NCI-H1092 treated with DMSO at 0.1 percent for 48 hours (cell line): ENCODE measurements at places on chromosomes 3 and 15.
A peak's percentile ranks its signal among the peaks of the same experiment; 100 is the strongest.

DNA sequence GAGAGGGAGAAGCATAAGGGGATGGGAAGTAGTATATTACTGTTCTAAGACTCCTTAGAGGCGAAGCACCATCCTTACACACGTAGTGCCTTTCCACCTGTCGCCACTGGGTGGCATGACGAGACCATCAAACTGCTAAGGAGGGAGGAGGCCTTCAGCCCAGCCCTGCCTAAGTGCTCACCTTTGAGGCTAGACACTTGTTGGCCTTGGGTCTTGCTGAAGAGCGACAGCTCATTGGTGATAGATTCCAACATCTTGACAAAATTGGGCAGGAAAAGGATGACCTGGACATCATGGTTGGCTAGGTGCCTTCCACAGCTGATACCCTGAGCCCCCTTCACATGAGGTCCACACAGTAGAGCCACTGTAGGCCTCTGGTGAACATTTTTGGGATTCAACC, 19.6 kb downstream of the CLK3 start:
- DNase-seq = peak; percentile 22

DNA sequence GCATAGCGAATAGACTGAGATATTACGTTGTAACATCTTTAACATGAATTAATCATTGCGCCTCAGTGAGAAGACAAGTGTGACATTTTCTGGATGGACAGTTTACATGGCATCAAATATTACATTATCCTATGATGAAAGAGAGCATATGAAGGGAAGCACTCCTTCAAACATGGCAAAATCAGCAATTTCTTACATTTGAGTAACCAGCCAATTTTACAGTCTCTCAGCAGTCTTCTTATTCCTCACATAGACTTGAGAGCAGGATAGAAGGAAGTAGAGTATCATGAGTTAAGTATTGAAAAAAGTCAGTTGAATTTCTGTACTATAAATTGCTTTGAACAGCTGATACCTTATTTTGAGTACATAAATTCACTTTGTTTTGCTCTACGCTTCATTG, 38.9 kb downstream of the FANCI start:
- DNase-seq = no peak

DNA sequence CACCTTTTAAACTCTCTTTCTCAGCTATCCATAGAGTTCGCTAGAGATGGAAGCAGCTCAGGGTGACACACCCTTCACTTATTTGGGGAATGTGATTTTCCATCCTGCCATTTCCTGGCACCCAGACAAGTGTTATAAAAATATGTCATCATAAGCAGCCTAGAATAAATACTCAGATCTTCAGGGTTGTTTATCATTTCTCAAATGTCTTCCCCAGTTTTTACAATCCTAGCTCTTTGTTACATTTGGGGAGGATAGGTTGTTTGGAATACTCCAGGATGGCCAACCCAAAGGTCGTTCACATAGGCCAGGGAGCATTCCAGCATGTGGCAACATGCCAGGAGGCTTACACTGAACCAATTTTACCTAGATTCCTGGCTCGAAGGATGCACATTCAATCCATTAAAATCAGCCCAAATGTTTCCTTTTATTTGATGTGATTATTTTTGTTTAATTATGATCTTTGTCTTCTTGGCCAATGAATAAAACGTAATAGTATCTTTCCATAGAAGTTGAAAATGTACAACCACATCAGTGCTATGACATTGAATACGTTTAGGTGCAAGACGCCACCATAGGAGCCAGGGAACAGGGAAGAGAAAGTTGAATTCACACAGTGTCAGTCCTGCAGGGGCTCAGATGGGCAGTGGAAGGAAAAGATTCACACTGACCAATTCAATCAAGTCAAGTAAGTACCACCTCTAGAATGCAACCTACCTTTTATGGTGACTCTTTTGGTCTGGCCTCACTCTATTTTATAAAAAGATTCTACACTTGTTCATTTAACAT, 537.7 kb upstream of the MDFIC2 start:
- DNase-seq = no peak

GRCh38 chr3:21390856-21391255, 360.2 kb downstream of the ZNF385D start:
- no peak for DNase-seq

DNA sequence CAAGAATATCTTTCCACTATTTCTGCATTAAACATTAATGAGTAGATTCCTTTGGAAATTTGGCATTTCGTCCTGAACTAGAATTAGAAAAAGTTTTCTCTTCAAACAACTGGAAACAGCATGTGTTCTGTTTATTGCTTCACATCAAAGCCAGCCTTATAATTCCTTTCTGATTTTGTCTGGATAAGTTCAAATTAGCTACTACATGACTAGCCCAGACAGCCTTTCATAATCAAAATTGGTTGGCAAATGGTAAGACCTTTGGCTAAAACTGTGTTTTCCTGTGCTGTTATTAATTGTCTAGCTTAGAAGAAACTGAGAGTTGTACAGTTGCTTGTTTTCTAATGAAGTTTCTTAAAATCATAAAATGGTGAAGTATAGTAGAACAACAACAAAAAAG, 52.7 kb upstream of the P3H2 start:
- DNase-seq = no peak

DNA sequence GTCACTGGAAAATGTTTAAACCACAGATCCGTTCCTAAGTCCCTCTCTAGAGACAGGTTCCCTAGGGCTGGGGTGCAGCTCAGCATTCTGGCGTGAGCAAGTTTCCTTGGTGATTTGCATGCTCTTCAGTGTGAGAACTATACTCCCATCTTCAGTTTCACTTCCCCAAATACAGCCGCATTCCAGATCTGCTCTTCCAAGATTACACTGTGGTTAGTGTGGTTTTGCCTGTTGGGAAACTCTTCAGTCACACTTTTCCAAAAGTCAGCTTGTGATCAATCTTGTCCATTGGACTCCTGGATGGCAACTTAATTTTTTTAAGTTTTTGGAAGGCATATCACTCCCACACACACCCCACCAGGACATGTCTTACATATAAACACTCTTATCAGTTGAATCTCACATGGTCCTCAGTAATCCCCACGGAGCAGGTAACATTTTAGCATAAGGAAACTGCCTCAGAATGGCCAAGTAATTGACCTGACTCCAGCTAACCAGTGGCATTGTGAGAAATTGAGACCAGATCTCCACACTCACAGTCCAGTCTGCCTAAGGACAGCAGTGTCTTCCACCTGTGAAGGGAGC, 33.5 kb upstream of the PTPN23 start:
- no peak for DNase-seq

GRCh38 chr3:160092760-160093159, 104.1 kb downstream of the IL12A start:
- no peak for DNase-seq

GRCh38 chr3:4525560-4526223, 32.5 kb downstream of the ITPR1 start:
- no peak for DNase-seq

GRCh38 chr3:55245351-55245750, 241.8 kb downstream of the WNT5A start:
- DNase-seq = no peak

GRCh38 chr3:123068601-123069381, 2.0 kb downstream of the PDIA5 start:
- peak; percentile 6 for DNase-seq

DNA sequence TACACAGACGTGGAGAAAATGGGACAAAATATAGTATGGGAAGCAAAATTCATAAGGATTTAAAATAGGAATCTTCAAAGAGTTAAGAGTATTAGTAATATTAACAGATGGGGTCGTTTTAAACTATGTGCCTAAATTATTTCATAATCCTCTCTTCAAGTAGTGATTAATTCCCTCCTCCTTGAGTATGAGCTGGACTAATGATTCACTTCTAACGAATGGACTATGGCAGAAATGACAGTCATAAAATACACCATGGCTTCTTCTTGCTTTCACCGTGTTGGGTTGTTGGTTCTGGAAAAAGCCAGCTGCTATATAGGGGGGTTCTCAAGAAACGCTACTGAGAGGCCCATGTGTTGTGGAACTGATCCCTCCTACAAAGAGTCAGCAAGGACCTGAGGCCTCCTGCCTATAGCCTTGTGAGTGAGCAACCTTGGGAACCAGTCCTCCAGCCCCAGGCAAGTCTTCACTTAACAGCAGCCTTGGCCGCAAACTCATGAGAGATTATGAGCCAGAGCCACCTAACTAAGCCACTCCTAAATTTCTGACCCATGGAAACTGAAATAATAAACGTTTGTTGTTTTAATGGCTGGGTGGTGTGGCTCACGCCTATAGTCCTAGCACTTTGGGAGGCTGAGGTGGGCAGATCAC, 64.8 kb upstream of the ABHD2 start:
- DNase-seq = no peak

- DNase-seq = peak; percentile 5
Measured at GRCh38 chr3:120182613-120183511, 88.6 kb upstream of the GSK3B start.

- DNase-seq = no peak
Measured at GRCh38 chr3:9690451-9691450, 12.9 kb upstream of the CPNE9 start.

- DNase-seq = no peak
Measured at GRCh38 chr3:49876567-49876966, 6.9 kb upstream of the CAMKV start.

GRCh38 chr15:51726302-51727073, 11.0 kb downstream of the LYSMD2 start:
- no peak for DNase-seq

DNA sequence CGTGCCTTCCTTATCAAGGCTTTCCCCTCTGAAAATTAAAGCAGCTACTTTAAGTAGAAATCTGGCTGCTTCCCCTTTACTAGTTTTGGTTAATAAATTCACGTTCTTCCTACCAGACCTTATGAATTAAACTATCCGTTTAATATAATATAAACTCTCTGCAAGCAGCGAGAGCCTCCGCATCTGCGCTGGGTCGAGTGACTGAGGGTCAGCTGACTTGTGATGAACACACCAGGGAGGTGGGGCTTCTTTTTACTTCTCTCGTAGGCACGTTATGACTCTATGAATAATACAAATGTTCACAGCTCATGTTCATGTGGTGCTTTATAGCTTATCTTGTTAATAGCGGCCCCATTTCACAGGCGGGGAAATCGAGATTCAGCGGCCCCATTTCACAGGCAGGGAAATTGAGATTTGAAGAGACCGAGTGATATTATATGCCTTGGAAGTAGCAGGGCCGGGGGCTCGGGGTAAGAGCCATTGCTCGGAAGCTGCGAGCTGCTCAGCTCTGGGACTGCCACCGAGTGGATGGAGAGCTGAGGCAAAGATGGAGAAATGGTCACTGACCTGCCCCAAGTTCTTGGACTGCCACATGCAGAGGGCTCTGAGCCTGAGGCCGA, 8.3 kb downstream of the MUC4 start:
- DNase-seq = no peak

- no peak for DNase-seq
Measured at GRCh38 chr3:162165346-162165745, 668.7 kb downstream of the OTOL1 start.

DNA sequence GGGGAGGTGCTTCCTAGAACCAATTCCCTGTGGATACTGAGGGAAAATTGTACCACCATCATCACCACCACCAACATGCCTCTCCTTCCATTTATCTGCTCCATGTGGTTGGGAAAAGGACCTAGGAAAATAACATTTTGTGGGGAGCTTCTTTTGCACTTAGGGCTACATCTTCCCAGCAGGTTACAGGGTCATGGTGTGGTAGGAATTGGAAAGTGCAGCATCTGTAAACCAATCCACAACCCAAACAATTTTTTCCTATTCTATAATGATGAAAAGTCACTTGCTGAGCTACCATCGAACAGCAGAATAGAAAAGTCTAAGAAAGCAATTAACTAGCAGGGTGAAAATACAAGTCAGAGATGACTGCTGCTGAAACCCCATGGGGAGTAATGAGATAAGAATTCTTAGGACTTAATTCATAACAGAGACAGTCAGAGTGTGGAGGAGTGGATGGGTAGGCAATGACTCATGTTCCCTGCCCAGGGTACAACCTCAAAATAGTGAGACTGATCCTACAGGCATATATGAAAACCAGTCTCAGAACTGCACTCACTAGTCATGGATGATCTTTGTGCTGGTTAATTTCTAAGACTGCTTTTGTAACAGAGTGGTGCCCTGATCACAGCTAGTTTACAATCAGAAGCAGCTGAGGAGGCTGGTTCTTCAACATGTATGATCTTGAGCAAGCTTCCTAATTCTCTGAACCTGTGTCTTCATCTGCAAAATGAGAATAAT, 38.1 kb upstream of the LEKR1 start:
- DNase-seq = no peak

DNA sequence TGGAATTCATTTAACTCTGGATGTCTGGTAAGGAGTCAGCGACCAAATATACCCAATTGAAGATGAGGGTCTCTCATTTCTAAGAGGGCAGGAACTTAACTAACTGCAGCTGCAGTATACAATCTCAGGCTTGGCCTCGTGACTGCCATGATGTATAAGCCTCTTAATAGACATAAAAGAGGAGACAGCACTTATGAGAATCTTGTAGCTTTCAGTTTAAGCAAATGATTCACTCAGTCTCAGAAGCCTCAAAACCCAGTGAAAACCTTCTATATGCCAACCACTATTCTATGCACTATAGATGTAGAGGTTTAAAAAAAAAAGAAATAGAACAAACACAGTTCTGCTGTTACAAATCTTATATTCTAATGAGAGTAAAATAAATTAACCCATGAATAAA, 513.9 kb downstream of the TBL1XR1 start:
- DNase-seq = no peak

DNA sequence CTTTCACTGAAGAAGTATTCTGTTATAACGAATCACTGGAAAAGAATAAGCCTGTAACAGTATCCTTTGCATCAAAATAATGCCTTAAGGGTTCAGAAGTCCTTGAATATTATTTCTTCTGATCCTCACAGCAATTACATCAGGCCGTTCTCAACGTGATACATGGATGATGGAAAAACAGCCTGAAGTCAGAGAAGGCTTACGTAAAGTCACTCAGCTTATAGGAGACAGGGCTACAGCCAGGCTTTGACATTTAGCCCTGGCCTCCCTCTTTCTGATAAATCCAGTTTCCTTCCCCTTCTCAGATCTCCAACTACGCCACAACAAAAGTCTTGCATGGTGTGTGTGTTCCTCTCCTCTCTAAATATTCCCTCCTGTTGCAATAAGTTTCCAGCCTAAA, 131.9 kb downstream of the ANO10 start:
- no peak for DNase-seq

- DNase-seq = peak; percentile 69
Measured at GRCh38 chr3:129383292-129383860, 45.1 kb downstream of the EFCAB12 start.
